M059J (cell line): ENCODE measurements at places on chromosomes 6 and 20.

- DNase-seq, result no peak
Measured at GRCh38 chr6:111980143-111980542, 73.8 kb upstream of the CCN6 start.

DNA sequence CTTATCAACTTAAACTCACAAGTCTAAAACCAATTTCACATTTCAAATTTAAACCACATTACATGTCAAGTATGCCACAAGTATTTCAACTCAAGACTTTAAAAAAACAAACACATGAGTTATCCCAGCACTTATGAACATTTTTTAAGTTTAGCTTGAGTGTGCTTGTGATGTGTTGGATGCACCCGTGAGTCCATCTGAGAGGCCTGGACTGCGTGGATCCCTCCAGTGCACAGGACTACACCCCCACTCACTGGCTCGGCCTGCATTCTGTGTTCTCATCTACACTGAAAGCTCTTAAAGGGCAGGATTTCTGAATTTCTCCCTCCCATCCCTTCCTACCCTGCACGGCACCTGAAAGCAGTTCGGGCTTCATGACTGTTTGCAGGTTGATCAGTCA, 128.8 kb upstream of the CD93 start:
- DNase-seq, result no peak

GRCh38 chr6:17910189-17910588, 77.2 kb downstream of the KIF13A start:
- peak; percentile 47 for DNase-seq

DNA sequence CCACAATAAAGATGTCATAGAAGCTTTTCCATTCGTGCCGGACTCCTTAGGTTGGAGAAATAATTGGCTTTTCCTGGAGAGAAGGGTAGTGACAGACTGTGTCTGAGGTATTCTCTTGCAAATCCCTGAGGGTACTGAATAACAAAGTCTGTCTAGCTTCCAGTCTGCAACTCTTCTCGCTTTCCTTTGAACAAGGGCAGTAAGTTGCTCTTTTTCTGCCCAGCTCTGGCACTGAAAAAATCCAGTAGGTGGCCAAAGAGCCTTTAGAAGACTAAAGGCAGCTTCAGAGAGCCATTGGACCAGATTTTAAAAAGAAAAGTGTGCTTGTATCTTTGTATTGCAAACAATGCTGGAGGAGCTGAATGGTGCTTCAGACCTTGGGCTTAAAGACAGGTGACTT, 20.7 kb upstream of the RREB1 start:
- DNase-seq, result peak; percentile 61
